Spinal cord (tissue), 10 donors: ENCODE measurements at places on chromosomes 7 and 10. TPM values are rescaled to one million over a fixed set of nuclear protein-coding genes. Genes with fewer than 3 reads are reported as not detected.
A peak's percentile ranks its signal among the peaks of the same experiment; 100 is the strongest.

GRCh38 chr10:77892021-77892739 is 34.4 kb downstream of the DLG5 start:
- no peak overlapping the region for H3K4me3 ChIP-seq
- H3K27me3 ChIP-seq, result no peaks in the 10 kb centered on the region
- no peak for DNase-seq
- no peaks in the 10 kb centered on the region for H3K36me3 ChIP-seq
- H3K27ac ChIP-seq, result peak overlapping the region; percentile 25
- H3K4me1 ChIP-seq, result peaks cover 64% of the 10 kb centered on the region

DNA sequence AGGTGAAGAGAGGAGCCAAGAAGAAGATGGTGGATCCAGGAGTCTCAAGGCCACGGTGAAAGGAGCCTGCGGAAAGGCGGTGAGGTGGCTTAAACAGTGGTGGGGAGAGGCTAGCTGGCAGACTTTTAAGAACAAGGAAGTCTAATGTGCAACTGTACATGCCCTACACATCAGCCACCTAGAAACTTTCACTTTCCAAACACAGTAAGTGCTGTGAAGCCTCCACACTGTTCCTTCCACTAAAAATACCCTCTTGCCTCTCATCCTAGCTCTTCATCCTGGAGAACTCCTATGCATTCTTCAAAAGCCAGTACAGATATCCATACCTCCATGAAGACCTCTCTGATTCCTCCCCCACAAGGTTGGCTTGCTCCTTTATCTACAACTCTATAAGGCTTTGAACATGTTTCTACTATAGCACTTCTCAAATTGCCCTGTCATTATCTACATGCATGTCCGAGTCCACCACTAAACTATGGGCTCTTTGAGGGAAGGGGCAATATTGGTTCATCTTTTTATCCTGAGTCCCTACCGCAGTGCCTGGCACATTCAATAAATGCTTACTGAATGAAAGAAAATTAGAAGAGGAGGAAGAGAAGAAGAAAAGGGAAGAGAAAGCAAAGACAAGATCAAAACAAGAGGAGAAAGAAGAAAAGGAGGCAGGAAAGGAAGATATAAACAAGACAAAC is 54.2 kb downstream of the DNAJC12 start:
- H3K4me1 ChIP-seq, result no peaks in the 10 kb centered on the region
- DNase-seq, result no peak
- no peak overlapping the region for H3K27ac ChIP-seq
- no peaks in the 10 kb centered on the region for H3K36me3 ChIP-seq
- no peak overlapping the region for H3K4me3 ChIP-seq

DNA sequence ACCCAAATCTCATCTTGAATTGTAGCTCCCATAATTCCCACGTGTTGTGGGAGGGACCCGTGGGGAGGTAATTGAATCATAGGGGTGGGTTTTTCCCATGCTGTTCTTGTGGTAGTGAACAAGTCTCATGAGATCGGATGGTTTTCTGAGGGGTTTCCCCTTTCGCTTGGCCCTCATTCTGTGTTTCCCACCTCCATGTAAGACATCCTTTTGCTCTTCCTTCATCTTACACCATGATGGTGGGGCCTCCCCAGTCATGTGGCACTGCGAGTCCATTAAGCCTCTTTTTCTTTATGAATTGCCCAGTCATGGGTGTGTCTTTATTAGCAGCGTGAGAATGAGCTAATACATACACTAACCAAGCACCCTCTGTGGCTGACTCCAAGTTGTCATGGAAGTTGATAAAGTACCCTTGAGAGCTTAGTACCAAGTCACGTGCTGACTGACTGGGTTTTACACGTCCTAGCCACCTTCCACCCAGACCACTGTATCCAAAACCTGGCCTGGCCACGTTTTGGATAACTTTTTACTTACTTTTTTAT is 614.4 kb downstream of the SDK1 start:
- H3K4me1 ChIP-seq, result peaks cover 24% of the 10 kb centered on the region

GRCh38 chr7:8291397-8292141 is 29.6 kb upstream of the ICA1 start:
- H3K27me3 ChIP-seq, result no peaks in the 10 kb centered on the region
- H3K4me1 ChIP-seq, result no peaks in the 10 kb centered on the region
- no peak overlapping the region for H3K4me3 ChIP-seq
- no peak overlapping the region for H3K27ac ChIP-seq
- no peaks in the 10 kb centered on the region for H3K36me3 ChIP-seq

GRCh38 chr10:89837165-89838043 is 136.0 kb downstream of the KIF20B start:
- H3K27ac ChIP-seq, result peak overlapping the region; percentile 22
- H3K4me3 ChIP-seq, result peak overlapping the region; percentile 64
- peak; percentile 77 for DNase-seq
- peaks cover 3% of the 10 kb centered on the region for H3K36me3 ChIP-seq
- H3K4me1 ChIP-seq, result peaks cover 20% of the 10 kb centered on the region
- no peaks in the 10 kb centered on the region for H3K27me3 ChIP-seq

- no peak overlapping the region for H3K27ac ChIP-seq
- no peak for DNase-seq
- H3K36me3 ChIP-seq, result no peaks in the 10 kb centered on the region
- no peak overlapping the region for H3K4me3 ChIP-seq
Observed at GRCh38 chr7:113188396-113188795, 70.0 kb upstream of the SMIM30 start.

The PDZD7 gene
- 10.9 TPM for polyA plus RNA-seq

The GPR85 gene
- 38.1 TPM for polyA plus RNA-seq
